ENCODE measurements at places on chromosomes 4 and X.

DNA sequence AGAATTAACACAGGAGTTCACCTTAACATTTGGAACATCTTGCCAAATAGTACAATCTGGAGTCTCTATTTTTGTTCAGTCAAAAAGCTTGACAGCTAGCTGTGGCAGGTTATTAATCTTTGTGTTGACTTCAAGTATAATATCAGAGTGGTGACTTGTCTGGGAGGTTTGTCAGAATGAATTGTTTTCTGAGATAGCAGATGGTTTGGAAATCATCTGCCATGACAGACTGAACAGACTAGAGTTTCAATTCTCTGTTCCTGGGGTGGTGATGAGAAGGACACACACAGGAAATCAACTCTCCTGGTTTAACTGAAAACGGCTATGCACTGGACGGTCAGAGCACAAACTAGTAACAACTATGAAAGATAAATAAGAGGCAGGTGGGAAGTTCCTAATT, 203.3 kb upstream of the EMCN start:
- no peak for DNase-seq

- no peak for DNase-seq
These were observed 273.3 kb downstream of the SH2D1A start for GRCh38 chrX:124619710-124620109.

GRCh38 chr4:72326692-72327632, 242.1 kb downstream of the ADAMTS3 start:
- no peak for DNase-seq

- DNase-seq = no peak
These were observed 32.8 kb upstream of the IL13RA1 start for GRCh38 chrX:118694638-118695037.

DNA sequence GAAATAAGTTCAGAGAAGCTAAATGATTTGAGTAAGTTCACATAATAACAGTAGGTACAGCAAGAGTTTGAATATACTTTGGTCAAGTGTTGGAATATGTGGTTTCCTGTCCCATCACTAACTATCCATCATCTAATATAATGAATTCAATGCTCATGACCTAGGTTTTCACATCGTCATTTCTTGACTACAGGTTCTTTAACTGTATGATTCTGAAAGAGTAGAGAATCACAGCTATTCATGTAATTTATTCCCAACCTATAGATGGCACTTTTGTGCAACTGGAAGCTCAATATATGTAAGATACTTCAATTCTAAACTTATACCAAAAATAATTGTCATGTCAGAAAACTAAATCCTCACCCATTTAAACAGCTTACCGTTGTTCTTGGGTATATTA, 53.1 kb downstream of the TIGD2 start:
- no peak for DNase-seq

- no peak for DNase-seq
These were observed 27.7 kb upstream of the MOB1B start for GRCh38 chr4:70874268-70875156.

- no peak for DNase-seq
These were observed 27.5 kb upstream of the PDGFC start for GRCh38 chr4:156999175-156999517.

- DNase-seq = no peak
These were observed 132.1 kb upstream of the NEIL3 start for GRCh38 chr4:177177541-177178081.

DNA sequence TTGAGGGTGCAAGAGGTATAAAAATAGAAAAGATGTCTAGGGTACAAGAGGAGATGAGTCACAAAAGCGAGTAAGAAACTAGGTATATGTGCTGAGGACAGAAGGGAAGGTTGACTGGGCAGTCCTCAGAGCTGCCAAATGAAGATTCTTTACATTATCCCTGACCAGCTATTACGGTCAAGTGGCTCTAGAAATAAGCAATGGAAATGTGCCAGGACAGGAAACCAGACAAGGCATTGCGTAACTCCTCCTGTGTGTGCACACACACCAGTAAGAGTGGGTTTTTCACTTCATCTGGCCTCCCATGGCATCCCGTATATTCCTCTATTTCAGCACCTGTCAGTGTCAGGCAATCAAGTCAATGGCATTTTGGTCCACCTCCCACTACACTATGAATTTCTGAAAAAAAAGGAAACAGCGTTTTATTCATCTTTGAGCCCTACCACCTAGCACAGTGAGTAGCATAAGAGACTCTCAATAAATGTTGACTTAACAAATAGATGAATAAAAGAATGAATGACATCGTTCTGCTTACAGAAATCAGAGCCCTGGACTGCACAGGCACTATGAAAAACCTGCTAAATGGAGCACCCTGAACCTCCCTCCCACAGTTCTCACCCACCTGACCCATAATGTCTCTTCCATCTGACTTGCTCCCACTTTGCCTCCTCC, 62.6 kb upstream of the KLF3 start:
- no peak for DNase-seq

DNA sequence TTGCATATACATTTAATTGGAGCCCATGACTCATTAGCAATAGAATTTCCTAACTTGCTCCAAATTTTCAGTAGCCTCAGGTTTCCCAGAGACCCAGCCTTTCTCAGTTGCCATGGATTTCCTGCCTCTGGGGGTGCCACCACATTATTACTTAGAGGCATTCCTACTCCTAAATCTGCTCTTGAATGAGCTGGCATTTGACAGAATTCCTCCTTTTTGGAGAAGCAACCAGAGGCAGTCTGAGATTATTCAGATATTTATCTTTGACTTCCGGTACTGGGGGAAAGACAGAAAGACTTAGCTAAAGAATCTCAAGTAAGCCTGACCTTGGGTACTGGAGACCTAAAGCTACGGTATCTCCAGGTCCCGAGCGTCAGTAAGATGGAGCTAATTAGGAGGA, 76.3 kb downstream of the DCHS2 start:
- DNase-seq = no peak

GRCh38 chr4:84916227-84916626, 50.3 kb downstream of the WDFY3 start:
- no peak for DNase-seq

DNA sequence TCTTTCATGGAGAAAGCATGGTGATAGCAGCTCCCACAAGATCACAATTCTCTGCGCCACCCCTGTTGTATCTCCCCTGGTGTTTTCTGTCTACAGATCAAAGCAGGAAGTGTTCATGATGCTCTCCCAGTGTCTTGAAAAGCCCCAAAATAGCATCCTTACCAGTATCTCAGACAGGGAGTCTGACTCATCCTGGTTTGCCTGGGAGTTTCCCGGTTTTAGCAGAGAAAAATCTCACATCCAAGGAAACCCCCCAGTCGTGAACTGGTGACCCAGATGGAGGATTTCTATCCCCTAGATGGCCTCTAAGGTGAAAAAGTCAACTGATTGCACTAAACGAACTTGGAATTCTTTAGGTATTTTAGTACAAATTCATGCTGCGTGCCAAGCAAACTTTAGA, 64.3 kb upstream of the NR0B1 start:
- DNase-seq = no peak

GRCh38 chrX:88072339-88073030, 554.9 kb downstream of the KLHL4 start:
- no peak for DNase-seq

DNA sequence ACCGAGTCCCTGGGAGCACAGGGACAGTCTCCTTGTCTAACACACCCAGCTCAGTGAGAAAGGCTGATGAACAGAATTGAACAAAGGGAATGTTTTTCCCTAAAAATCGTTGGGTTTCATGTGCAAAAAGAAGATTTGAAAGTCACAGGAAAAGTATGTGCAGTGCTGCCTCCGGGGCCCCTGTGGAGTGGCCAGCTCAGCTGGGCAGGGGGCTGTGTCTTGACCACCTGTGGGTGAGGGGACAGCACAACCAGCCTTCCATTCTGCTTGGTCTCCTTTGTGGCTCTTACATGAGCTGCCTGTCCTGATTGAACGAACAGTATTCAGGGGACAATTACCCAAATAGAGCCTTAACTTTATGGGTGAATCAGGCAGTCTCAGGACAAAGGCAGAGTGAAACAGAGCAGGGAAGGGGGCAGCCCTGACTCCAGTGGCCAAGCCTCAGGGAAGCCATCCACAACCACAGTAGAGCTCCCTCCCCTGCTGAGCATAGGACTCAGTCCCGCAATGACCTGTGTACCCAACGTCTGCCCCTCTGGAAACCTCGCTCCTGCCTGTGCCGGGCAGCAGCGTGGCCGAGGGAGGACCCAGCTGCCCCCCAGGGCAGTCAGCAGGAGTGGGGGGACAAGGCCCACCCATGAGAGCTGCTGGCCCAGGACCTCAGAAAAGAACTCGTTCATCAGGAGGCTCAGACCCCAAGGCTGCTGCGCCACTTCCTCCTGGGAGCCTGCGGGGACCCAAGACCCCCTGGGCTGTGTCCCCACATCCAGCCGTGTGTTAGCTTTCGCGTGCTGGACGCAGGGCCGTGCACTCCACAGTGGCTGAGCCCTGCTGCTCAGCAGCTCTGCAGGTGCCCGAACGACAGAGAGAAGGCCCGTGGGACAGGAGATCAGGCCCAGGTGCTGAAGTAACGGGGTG, 59.6 kb upstream of the MXD4 start:
- no peak for DNase-seq

- DNase-seq = no peak
These were observed 83.0 kb downstream of the TNIP2 start for GRCh38 chr4:2673157-2673556.

DNA sequence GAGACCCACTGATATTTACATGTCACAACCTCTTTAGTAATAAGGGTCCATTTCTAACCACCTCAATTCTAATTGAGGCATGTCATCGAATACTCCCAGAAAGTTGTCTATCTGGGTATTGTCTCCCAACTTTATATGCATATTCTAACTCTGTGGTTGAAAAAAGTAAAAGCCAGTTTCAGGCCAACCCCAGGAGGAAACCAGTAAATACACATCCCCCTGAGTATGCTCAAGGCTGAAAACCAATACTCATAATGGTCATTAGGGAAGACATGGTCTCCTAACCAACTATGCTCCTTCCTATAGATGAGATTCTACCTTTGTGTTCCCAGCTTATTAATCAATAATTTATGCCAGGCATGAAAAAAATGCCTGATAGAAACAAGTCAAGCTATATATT, 96.6 kb downstream of the SH3KBP1 start:
- no peak for DNase-seq

DNA sequence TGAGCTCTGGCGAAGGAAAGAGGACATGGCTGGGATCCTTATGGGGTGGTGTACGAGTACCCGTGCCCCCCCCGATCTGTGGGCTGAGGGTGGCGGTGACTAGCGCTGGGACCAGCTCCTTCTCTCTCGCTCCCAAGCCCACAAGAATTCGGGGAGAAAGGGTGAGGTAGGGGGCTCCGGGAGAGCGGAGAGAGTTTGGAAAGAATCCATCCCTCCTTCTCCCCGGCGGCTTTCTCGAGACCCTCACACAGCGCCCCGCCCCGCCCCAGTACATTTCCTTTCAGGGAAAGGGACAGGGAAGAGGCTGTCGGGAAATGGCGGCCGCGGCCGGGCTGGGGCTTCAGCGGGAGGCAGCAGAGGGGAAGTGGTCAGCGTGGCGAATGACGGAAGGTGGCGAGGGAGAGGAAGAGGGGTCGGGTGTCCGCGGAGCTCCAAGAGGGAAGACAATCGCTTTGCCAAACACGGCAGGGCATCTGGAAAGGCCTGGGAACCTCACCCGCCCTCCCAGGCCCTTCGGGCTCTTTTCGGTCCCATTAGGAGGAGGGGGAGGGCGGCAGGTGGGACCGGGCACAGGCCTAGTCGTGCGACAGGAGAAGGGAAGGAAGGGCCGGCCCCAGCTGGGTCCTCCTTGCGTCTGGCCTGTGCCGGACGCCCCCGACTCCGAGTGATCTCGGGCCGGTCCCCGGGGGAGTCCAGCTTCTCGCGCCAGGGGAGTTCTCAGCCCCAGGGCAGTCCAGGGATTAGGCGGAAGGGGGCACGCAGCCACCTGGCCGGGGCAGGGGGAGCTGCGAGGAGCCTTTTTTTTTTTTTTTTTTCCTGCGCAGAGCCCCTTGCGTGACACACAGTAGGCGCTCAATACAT, 10.2 kb downstream of the HNRNPH2 start:
- DNase-seq = no peak

GRCh38 chr4:75429208-75429607, 85.0 kb downstream of the RCHY1 start:
- no peak for DNase-seq

- DNase-seq = no peak
These were observed 72.3 kb downstream of the PAK3 start for GRCh38 chrX:111168314-111168713.
